ENCODE measurements at places on chromosomes 5 and 9.
A peak's percentile ranks its signal among the peaks of the same experiment; 100 is the strongest.

- no peak for DNase-seq
Measured at GRCh38 chr5:122367456-122367855, 55.4 kb downstream of the SNCAIP start.

GRCh38 chr5:17433406-17433805, 64.6 kb upstream of the TAF11L2 start:
- no peak for DNase-seq

DNA sequence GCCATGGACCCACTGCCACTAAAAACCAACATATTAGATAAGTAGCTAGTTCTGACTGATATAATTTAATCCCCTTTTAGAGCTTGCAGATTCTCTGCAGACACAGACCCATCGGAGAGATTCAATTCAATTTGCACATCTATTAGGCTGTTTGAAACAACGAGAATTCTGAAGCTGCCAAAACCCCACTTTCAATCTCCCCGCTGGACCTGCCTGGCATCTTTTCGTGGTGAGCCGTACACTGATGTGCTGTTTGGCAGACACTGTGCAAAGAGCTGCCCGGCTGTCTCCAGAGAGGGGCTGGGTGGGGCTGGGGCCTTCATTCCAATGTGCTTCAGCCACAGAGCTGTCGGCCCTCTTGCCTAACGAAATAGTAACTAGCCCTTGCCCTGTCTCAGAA, 42.1 kb upstream of the FAM240B start:
- no peak for DNase-seq

DNA sequence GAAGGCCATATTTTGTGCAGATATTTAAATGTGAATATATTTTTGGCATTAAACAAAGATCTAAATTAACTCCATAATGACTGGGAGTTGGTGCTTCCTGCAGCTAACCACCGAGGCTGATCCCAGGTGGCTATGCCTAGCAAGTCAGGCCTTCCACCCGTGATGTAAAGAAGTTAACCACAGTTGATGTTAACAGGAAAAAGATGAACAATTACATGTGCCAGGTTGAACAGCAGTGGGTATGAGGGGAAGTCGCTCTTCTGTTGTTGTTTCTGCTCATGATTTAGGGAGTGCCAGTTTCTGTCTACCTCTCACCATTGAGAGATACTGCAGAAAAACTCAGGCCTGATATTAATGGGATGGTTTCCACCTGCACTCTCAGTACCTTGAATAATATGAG, 334.3 kb downstream of the EBF1 start:
- no peak for DNase-seq

DNA sequence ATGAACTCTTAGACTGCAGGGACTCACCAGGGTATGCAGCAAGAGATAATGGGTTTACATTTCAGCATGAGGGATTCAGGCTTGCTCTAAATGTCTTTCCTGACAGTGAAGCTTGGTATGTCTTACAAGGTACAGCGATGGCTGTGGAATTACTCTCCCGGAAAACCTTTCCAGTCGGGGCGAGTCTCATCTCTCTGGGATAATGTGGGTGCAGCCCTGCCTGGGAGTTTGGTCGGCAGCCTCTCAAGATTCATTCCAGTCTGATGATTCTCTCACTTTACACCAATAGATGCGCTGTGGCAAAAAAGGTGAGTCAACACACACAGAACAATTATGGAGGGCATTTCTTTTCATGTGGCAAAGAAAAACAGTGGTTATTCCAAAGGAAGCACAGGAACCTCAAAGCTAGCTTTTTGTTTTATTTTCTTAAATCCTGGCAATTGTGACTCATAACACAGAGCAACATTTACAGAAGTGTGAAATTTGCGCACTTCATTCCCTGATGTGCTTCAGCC, 190.3 kb downstream of the DCP2 start:
- DNase-seq: peak; percentile 97

GRCh38 chr5:7794311-7794710, 56.6 kb downstream of the CFAP90 start:
- no peak for DNase-seq

- no peak for DNase-seq
Measured at GRCh38 chr5:92472981-92473566, 1090.0 kb upstream of the ARRDC3 start.

- peak; percentile 57 for DNase-seq
Measured at GRCh38 chr5:176654856-176655255, 7.6 kb downstream of the TSPAN17 start.
